ENCODE measurements at places on chromosomes 16 and 17.

- DNase-seq = no peak
These were observed at the start of gene C16orf82 for GRCh38 chr16:27066668-27067537. TSS of gene C16orf82 (plus strand) at chr16:27066927.

DNA sequence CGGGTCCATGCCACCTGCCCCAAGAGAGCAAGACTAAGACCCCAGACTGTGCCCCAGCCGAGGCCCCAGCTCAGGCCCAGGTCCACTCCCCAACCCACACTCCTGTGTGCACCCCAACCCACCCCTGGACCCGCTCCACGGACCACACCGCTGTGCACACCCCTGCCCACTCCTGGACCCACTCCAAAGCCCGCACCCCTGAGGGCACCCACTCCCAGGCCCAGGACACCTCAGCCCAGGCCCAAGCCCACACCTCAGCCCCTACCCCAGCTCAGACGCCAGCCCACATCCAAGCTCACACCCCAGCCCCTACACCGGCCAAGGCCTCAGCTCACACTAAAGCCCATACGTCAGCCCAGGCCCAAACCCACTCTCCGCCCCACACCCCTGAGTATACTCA lies 1.1 kb downstream of the SPEM3 start:
- DNase-seq = no peak

GRCh38 chr16:86931410-86931941 lies 353.1 kb downstream of the FOXL1 start:
- no peak for DNase-seq

GRCh38 chr17:74493331-74493833 lies 26.9 kb downstream of the CD300A start:
- peak; percentile 55 for DNase-seq

DNA sequence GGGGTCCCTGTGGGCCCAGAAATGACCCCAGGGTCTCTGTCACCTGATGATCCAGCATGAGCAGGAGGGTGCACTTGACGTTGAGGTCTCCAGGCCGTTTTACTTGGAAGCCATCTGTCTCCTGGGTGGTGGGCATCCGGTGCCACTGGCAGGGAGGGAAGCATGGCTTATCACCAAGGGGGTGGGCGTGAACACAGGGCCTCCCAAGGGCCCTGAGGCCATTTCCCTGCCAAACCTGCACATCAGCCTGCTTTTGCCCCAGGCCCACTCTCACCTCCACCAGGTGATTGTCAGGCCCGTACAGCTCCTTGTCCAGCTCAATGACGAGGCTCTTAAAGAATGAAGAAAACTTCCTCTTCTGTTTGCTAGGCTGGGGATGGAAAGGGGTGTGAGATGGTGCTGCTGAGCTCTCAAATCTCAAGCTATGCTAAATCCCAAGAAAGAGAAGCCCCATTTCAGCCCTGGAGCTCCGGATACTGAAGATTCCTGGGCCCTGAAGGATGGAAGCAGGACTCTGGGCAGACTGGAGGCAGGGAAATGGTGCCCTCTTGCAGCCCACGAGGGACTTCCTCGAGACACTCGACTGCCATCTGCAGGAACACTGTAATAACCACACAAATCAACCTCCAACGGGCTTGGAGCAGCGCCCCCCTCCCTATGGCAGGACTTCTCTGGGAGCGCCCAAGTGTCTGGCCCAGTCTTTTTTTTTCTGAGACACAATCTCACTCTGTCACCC lies 7.1 kb upstream of the FTSJ3 start:
- no peak for DNase-seq

DNA sequence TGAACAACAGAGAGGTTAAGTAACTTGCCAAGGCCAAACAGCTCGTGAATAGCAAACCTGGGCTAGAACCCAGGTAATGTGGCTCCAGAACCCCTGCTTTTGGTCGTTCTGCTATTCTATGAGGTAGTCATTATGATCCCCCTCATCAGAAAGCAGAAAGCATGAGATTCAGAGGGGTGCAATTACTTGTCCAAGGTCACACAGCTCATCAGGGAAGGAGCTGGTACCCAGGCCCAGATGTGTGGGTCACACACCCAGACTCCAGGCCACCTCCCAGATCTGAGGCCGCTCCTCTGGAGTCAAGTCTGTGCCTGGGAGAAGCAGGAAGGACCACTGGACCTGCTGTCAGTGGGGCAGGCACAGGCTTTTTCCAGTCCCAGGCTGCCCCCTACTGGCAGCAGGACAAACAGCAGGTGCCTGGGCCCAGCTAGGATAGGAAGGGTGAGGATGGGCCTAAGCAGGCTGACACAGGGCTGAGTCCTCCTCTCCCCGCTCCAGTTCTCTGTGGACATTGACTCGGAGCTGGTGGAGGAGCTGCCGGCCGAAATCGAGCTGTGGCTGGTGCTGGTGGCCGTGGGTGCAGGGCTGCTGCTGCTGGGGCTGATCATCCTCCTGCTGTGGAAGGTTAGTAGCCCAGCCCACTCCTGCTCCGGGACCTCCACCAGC lies 7.8 kb upstream of the PDK2 start:
- DNase-seq = peak; percentile 72

- DNase-seq = no peak
These were observed 60.7 kb downstream of the HS3ST3A1 start for GRCh38 chr17:13541032-13541480.

DNA sequence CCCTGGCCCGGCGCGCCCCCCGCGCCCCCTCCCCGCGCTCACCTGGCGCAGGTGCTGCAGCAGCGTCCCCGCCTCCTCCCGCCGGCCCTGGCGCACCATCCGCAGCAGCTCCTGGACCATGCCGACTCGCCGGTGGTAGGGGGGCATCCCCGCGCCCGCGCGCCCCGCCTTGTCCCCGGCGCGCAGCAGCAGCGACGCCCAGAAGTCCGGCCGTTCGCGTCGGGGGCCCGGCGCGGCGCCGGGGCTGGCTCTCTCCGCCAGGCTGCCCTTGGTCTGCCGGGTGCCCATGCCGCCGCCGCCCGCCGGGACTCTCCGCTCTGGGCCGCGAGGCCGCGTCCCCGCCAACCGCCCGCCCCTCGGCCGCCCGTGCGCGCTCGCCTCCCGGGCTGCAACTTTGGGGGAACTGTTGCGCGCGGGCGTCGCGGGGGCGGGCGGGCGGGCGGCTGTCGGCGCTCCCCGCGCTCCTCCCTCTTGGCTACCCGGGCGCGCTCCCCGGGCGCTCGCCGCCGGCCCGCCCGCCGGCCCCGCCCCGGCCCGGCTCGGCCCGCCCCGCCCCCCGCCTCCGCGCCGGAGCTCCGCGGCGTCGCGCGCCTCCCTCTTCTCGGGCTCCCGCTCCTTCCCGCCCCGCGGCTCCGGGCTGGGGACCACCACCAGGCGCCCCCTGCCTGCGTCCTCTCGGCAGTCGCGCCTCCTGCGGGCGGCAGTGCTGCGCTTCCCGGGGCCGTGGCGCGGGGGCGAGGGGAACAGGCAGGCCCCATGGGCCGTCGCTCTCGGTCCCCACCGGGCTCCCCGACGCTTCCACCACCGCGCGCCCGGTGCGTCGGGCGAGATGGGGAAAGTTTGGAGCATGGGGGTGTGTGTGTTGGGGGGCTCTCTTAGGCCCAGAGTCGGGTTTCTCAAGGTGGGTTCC lies at the start of gene LRRC75A:
Gene LRRC75A (minus strand): TSS at position 491 of the 910 bp plus-strand sequence. CDS start 203 bp downstream, at position 288.
- DNase-seq = peak; percentile 61

DNA sequence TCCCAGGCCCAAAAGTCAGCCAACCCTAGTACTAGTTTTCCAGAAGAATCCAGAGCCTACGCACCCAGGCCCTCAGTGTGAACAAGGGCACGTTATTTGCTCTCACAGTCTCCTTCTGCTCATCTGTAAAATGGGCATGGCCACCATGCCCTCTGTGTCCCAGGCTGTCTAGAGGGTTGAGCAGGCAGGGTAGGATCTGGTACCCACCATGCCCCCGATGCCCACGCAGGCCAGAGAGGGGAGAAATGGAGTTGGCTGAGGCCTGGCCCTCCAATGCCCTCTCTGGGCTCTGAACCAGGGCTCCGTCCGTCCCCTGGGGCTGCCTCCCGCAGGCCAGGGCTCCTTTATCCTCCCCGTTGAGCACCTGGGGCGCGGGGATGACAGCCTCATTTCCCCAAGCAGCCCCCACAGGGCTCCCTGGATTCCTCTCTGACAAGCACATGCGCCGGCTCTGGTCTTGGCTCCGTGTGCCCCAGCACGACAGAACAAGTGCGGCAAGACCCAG lies 9.1 kb upstream of the BAHCC1 start:
- no peak for DNase-seq

GRCh38 chr17:57582881-57583756 lies 162.0 kb downstream of the CCDC182 start:
- DNase-seq = no peak

GRCh38 chr16:52398491-52398960 lies 148.4 kb downstream of the TOX3 start:
- no peak for DNase-seq

- no peak for DNase-seq
These were observed 61.2 kb downstream of the CLEC16A start for GRCh38 chr16:11005611-11005975.

GRCh38 chr17:64115043-64115698 lies 14.8 kb downstream of the ERN1 start:
- DNase-seq = no peak

DNA sequence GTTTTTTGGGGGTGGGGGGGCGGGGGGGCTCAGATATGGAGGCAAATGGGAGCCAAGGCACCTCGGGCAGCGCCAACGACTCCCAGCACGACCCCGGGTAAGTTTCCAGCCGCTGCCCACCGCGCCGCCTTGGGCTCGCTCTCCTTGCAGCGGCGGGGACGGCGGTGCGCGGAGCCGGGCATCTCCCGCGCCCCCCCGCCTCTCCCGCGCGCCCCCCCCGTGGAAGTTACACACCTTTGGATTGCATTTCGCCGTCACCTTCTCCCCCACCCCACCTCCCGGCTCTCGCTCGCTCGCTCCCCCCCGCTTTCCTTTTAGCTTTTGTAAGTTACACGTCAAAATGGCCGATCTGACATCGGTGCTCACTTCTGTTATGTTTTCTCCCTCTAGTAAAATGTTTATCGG lies 387 bp downstream of the MSI2 start:
- DNase-seq = peak; percentile 34

DNA sequence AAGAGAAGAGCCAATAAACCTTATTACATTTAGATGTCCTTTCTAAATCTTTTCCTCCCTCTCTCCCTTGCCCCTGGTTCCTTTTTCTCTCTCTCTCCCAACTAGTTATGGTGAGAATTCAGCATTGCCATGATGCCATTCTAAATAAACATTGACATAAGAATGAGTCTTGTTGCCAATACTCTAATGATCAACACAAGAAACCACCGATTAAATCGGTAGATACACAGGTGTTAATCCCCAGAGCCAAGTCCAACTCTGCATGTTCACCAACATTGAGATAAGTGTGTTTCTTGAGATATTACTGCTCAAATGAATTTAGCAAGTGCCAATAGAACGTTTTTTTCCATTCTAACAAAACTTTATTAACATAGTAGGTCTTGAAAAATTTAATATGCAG lies 412.1 kb downstream of the KCNJ2 start:
- DNase-seq = no peak

DNA sequence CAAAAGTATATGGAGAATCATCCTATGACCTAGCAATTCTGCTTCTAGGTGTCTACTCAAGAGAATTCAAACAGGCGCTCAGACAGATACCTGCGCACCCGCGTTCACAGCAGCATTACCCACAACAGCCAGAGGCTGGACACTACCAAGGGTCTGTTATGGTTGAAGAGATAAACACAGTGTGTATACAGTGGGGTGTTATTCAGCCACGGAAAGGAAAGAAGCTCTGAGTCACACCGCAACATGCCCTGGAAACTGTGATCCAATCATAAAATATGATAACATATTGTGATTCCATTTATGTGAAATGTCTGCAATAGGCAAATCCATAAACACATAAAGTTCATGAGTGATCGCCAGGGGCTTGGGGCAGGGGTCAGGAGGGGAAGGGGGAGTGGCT lies 18.0 kb upstream of the JPH3 start:
- DNase-seq = no peak

GRCh38 chr16:10895053-10895946 lies 18.3 kb downstream of the CIITA start:
- no peak for DNase-seq

- no peak for DNase-seq
These were observed 1.5 kb downstream of the CDK12 start for GRCh38 chr17:39462631-39463375.

GRCh38 chr17:56947741-56948140 lies 13.1 kb downstream of the COIL start:
- DNase-seq = no peak

- DNase-seq = no peak
These were observed 22.1 kb downstream of the TMC7 start for GRCh38 chr16:19005561-19006445.

All from stimulated activated CD4-positive, alpha-beta T cell treated with anti-CD3 and anti-CD28 coated beads, Interleukin-4, amount 100 ng/mL, for 4 hours (primary cell).